ENCODE measurements at places on chromosomes 4 and X.

GRCh38 chr4:95850161-95850560 is 10.3 kb downstream of the PDHA2 start:
- no peak for DNase-seq

DNA sequence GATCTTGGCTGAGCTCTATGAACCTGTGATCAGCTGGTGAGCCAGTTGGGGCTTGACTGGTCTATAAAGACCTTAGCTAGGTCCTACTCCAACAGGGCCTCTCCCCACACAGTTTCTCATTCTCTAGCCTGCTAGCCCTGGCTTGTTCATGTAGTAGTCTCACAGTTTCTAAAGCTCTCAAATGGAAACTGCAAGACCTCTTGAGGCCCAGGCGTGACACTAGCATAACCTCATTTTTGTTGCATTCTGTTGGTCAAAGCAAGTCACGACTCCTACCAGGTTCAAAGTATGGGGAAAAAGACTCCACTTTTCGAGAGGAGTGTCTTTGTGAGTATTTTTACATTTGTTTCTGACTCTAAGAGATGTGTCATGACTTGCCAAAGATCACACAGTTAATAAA is 50.9 kb downstream of the CEP44 start:
- no peak for DNase-seq

- DNase-seq = no peak
These were observed 11.3 kb downstream of the CETN2 start for GRCh38 chrX:152819266-152819665.

GRCh38 chrX:52118262-52118661 is 49.3 kb upstream of the MAGED4B start:
- no peak for DNase-seq

DNA sequence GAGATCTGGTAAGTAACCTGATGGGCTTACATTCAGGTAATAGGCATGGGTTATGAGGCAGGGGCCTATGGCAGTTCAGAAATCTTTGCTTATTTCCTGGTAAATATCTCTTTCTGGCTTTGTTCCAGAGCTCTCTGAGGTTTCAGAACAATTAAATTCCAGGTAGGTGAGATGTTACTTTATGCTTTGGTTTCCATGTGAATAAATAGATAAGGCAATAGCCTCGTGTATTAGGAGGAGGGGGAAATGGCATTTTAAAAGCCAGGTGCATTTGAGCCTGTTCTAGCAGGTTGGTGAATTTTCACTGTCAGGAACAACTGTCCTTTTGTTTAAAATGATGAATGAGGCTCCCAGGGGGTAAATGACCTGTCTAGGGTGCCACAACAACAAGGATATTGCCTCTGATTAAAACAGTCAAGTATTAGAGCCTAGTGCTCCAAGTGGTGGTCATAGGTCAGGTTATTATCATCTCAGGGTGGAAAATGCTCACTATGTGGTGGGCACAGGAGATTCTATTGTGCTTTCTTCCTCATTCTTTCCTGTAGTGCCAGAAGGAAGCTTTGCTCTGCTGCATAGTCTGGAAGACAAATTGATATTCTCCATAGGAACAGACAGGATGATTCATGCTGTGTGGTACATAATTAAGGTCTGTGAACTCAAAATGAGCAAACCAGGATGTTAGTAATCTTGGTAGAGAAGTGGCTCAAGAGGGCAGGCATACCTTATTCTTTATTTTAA is 296.2 kb downstream of the INPP4B start:
- no peak for DNase-seq

GRCh38 chr4:176834531-176834930 is 41.8 kb upstream of the VEGFC start:
- DNase-seq = no peak

GRCh38 chrX:79161655-79162054 is 17.2 kb downstream of the GPR174 start:
- no peak for DNase-seq

- no peak for DNase-seq
These were observed 16.7 kb downstream of the HMX1 start for GRCh38 chr4:8854931-8855330.
